Activated CD8-positive, alpha-beta T cell treated with anti-CD3 and anti-CD28 coated beads for 36 hours (primary cell): ENCODE measurements at places on chromosomes 3 and 15. TPM values are rescaled to one million over a fixed set of nuclear protein-coding genes. Genes with fewer than 3 reads are reported as not detected.

GRCh38 chr3:16338999-16339398 lies 74.0 kb downstream of the OXNAD1 start:
- H3K36me3 ChIP-seq: peaks cover 80% of the 10 kb centered on the region
- peak overlapping the region; percentile 90 for H3K27ac ChIP-seq
- DNase-seq: peak; percentile 49

DNA sequence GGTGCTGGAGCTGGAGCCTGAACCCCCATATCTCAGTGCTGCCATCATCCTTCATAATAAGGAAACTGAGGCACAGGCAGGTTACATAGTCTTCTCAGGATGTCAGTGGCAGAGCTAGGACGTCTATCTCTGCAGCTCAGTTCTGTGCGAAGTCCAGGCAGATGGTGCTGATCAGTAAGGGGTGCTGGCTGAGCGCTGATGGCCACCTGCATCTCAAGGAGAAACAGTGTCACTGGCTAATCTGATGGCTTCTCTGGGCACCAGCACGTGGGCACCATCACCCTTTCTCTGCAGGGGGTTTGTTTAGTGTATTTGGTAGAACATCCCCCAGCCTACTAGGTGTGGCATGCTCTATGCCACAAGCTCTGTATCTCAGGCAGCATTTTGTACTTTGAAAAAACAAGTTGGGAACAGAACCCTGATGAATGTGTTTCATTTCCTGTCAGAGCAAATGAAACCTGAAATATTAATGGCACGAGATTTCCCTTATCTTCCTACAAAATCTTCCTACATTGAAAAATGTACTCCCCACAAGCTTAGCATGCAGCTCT lies 35.1 kb downstream of the APBA2 start:
- H3K4me3 ChIP-seq: peak overlapping the region; percentile 70
- peak overlapping the region; percentile 21 for H3K27ac ChIP-seq
- peaks cover 58% of the 10 kb centered on the region for H3K4me1 ChIP-seq

- no peaks in the 10 kb centered on the region for H3K4me1 ChIP-seq
- H3K36me3 ChIP-seq: no peaks in the 10 kb centered on the region
- H3K27me3 ChIP-seq: no peaks in the 10 kb centered on the region
- no peak overlapping the region for H3K27ac ChIP-seq
These were observed 23.0 kb upstream of the MEF2A start for GRCh38 chr15:99542828-99543227.

The RAB43 gene
- 44.1 TPM for total RNA-seq

- H3K27me3 ChIP-seq: no peaks in the 10 kb centered on the region
- peaks cover 5% of the 10 kb centered on the region for H3K4me1 ChIP-seq
- no peak overlapping the region for H3K27ac ChIP-seq
- H3K36me3 ChIP-seq: no peaks in the 10 kb centered on the region
- no peak for DNase-seq
- H3K4me3 ChIP-seq: no peak overlapping the region
These were observed 538.1 kb upstream of the TBL1XR1 start for GRCh38 chr3:177735431-177735830.

The CGNL1 gene
- total RNA-seq: not detected

- DNase-seq: no peak
- no peak overlapping the region for H3K4me3 ChIP-seq
- no peaks in the 10 kb centered on the region for H3K36me3 ChIP-seq
- H3K27me3 ChIP-seq: peaks cover 5% of the 10 kb centered on the region
- H3K4me1 ChIP-seq: no peaks in the 10 kb centered on the region
These were observed 36.3 kb downstream of the DUT start for GRCh38 chr15:48367483-48367882.
